ENCODE measurements at places on chromosomes 1 and 21.

- no peak for DNase-seq
These were observed 45.9 kb downstream of the TCP10L start for GRCh38 chr21:32539378-32539777.

- DNase-seq = no peak
These were observed 2.2 kb downstream of the TTC3 start for GRCh38 chr21:37075214-37075770.

- no peak for DNase-seq
These were observed 12.4 kb upstream of the FCGR2A start for GRCh38 chr1:161492827-161493226.

DNA sequence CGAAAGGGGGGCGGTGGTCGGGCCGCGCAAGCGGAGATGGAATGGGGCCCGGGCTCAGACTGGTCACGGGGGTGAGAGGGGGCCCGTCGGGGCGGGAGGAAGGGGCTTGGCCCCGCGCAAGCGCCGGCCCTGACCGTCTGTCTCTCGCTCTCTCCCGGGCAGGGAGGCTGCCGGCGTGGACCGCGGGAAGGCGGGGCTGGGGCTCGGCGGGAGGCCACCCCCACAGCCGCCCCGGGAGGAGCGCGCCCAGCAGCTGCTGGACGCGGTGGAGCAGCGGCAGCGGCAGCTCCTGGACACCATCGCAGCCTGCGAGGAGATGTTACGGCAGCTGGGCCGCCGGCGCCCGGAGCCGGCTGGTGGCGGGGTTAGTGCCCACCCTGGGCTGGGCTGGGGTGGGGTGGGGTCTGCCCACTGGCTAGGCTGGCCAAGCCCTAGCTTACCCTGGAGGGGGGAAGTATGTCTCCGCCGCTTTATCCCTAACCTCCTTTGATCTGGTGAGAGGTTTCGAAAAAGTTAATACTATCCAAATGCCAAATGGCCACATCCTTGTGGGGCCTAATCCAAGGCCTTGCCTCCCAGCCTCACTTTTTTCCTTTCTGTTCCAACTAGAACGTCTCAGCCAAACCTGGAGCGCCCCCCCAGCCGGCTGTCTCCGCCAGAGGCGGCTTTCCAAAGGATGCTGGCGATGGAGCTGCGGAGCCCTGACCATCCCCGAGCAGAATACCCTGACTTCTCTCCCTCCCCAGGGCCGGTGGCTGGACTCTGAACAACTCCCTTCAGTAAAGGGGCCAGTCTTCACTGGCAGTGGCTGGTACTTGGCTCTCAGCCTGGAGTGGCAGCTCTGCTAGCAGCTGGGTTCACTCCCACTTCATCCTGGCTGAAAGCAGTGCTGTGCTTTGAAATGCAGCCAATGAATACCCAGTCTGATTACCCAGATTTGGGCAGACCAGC, 636 bp upstream of the YRDC start:
- peak; percentile 29 for DNase-seq

DNA sequence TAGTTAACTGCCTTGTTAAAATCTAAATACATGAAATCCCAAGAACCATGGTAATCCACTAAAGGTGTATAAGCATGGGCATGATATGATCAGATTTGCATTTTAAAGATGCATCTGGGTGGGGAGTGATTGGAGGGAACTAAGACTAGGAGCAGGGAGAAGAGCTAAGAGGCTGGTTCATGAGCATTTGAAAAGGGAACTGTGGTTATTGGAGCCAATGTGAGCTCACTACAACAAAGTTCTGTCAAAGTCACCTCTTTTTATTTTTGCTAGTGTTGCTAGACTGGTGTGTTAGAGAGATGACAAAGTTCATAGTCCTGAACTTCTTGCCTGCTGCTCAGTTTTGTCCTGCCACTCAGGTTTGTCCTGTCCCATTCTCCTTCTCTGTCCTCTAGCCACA, 67.1 kb upstream of the LRRC8D start:
- no peak for DNase-seq

DNA sequence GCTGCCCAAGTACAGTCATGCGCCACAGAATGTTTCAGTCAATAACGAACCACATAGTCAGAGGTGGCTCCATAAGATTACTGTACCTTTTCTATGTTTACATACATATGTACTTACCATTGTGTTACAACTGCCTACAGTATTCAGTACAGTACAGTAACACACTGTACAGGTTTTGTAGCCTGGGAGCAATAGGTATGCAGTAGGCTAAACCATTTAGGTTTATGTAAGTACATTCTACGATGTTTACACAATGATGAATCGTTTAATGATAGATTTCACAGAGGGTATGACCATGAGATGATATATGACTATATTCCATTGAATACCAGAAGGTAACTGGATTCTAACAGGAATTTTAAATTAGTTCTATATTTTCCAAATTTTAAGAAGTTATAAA, 10.5 kb downstream of the YY1AP1 start:
- DNase-seq = no peak

DNA sequence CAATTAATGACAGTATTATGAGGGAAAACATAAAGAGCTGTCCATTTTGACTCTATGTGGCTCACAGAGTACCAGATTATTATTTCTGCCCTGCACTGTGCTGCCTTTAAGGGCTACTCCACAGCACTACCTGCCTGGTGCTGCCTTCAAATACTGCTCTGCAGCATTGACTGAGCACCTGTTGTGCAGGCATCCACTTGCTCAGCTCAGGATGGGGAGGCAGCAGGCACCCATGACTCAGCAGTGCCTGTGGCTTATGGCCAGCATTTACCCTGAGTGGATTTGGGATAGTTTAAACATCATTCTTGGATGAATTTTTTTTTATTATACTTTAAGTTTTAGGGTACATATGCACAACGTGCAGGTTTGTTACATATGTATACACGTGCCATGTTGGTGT, 953 bp upstream of the KPRP start:
- no peak for DNase-seq

DNA sequence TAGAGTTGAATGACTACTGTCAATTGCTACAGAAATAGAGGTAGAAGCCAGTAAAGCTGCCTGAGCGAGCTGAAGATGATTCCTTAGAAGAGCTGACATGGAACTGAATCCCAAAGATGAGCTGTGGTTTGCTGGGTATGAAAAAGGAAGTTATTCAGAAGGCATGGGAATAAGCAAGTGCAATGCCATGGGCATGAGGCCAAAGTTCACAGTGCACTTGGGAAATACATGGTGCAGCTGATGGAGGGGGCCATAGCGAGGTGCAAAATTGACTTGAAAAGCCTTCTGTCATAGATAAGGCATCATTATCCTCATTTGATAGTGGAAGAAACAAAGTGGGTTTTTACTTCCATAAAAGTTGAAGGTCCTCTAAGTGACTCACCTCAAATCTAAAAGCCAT, 88.6 kb downstream of the NEK7 start:
- DNase-seq = no peak

DNA sequence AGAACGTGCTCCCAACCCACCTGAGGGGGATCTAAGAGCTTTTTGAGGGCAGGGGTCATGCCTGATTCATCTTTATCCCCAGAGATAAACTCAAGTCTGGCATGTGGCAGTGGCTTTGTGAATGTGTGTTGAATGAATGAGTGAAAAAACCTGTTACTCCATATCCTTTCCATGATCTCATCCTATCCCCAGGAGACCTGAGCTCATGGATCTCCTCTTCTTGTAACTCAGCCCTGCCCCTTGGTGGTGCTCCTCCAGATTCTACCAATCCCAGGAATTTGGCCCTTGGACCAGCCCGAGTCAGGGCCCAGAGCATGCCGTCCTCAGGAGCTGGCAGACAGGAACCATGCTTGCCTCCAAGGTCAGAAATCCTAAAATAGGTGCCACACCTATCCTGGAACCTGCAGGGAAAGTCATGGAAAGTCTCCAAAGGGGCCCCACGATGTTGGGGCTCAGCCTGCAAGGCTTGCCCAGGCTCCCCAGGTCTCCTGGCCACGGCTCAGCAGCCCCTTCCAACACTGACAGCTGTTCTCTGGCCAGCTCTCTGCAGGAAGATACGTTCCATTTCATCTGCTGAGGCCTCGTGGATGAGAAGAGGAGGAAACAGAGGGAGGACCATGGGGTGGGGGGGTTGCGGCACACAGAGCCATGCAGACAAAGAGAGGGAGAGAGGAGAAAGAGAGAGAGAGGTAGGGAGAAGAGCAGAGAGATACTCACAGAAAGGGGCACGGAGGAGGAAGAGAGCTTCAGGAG, 214.6 kb downstream of the TRABD2B start:
- DNase-seq = no peak

DNA sequence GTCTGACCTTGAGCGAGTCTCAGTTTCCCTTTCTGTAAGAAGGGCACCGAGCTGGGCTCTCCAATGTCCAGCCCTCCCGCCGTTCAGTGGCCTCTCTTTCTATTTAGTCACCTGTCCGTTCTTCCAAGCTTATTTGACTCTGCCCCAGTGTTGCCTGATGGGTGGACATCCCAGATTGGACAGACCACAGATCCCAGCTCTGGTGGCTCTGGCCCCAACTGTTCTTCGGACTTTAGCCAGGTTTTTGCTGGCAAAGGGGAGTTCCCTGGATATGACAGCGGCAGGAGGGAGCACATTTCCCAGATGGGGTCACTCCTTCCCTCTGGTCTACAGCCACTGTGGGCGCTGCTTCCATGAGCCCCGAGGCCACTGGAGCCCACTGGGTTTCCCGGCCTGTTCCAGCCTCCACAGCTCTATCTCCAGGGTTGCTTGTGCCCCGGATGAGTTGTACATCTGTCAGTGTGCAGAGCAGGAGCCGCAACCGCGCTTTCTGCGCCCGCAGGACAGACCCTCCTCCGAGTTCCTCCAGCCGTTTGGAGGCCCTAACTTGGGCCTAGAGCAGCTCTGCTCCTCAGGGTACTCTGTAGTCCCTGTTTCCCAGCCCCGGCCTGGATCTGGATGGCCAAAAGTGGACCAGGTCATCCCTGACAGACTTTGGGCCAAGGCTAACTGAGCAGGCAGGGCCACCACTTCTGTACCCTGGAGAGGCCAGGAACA, 3.8 kb downstream of the DMBX1 start:
- no peak for DNase-seq

DNA sequence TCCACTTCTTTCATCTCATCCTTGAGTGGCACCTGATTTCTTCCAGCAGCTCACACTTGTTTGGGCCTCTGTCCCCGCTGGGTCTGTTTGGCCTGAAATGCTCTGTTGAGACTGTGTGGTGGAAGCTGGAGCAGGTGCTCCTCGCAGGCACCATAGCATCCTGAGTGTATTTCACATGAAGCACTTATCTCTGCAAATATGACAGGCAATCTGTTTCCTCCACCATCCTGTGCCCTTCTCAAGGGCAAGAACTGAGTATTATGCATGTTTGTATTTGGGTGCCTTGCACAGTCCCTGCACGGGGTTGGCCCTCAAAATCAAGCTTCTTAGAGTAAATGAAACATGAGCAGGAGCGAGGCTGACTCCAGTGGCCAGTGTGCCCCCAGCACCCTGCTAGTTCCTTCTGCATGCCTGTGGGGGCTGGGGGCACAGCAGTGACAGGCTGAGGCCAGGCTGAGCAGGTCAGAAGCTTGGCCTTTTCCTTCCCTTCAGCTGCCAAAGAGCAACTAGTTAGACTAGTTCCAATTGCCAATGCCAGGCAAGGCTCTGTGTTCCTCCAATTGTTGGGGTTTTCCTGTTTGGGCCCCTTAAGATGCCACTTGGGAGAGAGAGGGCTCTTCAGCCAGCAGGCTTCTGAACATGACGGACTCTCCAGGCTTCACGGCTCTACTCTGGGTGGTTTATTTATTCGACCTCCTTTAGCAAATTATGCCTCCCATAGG, 129.6 kb upstream of the ATP1A1 start:
- no peak for DNase-seq

GRCh38 chr1:177411381-177411780, 240.6 kb downstream of the BRINP2 start:
- no peak for DNase-seq

DNA sequence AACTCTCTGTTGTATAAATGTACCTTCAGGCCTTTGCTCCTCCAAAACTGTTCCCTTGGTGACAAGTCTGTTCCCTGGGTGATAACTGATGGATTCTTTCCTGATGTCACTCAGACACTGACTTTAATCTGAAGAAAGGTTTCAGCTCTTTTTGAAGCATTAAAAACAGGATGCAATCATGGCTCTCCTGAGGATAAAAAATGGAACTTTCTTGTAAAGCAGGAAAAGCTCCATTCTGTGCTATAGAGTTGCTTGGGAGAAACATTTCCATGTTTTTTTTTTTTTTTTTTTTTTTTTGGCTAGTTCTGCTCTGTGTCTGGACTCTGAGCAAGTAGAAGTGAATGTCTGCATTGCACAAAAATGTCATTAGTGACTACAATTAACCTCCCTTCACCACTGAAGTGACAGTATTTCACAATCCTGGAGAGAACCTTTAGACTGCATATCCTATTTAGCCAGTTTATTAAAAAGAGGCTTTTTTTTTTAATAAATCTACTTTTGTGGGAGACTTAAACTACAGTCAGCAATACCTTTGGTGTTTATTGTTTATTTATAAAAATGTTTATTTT, 101.7 kb upstream of the PRMT6 start:
- DNase-seq = no peak

GRCh38 chr1:226736908-226737818, 1.9 kb downstream of the ITPKB start:
- DNase-seq = no peak

DNA sequence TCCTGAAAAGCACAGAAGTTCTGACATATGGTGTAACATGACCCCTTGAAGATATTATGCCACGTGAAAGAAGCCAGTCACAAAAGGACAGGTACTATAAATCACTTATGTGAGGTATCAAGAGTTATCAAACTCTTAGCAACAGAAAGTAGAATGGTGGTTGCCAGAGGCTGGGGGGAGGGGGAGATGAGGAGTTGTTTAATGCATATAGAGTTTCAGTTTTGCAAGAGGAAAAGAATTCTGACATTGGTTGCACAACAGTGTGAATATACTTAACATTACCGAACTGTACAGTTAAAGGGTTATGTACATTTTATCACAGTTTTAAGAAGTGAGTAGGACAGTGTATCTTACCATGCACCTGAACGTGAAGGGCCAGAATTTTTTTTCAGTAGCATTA, 80.0 kb downstream of the USP25 start:
- DNase-seq = no peak

DNA sequence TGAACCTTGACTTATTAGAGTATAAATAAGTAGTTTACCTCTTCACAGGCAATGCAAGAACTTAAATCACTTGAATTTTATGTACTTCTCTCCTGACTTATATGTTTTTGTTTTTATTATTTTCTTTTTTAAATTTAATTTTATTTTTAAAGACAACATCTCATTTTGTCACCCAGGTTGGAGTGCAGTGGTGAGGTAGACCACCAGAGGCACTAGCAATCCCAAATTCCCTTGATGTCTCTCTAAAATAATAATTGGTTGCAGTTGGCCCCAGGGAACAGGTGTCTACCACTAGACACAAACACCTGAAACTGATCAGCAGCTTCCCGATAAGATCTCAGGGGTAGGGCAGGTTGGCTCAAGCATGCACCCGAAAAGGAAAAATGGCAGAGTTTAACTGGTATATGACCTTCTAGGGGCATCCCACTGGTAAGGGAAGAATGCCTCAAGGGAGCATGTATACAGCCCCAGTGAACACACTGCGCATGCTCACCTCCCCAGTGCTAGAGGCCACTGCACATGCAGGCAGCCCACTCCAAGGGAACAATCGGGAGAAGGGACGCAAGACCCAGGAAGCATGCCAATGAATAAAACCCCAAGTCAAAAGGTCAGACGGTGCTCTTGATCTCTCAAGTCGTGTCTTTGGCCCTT, 14.6 kb downstream of the EXOC8 start:
- DNase-seq = no peak

- no peak for DNase-seq
These were observed 404.7 kb downstream of the LMO4 start for GRCh38 chr1:87733386-87733785.

GRCh38 chr21:35457097-35457804, 408.1 kb upstream of the RUNX1 start:
- DNase-seq = no peak

Data from stimulated activated CD8-positive, alpha-beta memory T cell treated with anti-CD3 and anti-CD28 coated beads, Interleukin-15, amount 100 ng/mL, for 48 hours (primary cell).